Amniotic stem cell (primary cell): ENCODE measurements at places on chromosomes 2 and 18.

- no peak for DNase-seq
These were observed 142.2 kb downstream of the PLCL1 start for GRCh38 chr2:197946562-197946961.

GRCh38 chr2:66013456-66013855 lies 421.5 kb upstream of the MEIS1 start:
- no peak for DNase-seq

DNA sequence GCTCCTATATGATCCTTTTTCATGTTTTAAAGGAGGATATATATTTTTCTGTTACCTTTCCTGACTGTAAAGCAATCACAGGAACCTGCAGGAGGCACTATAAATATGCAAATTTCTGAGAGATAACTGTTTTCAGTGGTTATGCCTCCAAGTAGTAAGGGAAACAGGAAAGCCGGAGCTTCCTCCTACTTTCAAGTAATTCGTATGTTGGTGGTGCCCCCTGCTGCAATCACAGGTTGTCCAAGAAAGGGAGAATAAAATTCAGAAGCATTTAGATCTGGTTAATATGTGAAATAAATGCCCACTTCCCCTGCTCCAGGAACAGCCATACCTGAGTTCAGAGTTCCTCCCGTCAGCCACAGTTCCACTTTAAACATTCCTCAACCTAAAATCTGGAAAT lies 12.0 kb upstream of the BCL11A start:
- DNase-seq = no peak

GRCh38 chr2:230794497-230794896 lies 70.2 kb upstream of the ITM2C start:
- no peak for DNase-seq

GRCh38 chr2:221895366-221896121 lies 323.4 kb upstream of the EPHA4 start:
- no peak for DNase-seq

- DNase-seq = no peak
These were observed 30.5 kb upstream of the NEDD4L start for GRCh38 chr18:58013241-58014211.

- no peak for DNase-seq
These were observed 191.7 kb downstream of the GBX2 start for GRCh38 chr2:235976516-235976915.

DNA sequence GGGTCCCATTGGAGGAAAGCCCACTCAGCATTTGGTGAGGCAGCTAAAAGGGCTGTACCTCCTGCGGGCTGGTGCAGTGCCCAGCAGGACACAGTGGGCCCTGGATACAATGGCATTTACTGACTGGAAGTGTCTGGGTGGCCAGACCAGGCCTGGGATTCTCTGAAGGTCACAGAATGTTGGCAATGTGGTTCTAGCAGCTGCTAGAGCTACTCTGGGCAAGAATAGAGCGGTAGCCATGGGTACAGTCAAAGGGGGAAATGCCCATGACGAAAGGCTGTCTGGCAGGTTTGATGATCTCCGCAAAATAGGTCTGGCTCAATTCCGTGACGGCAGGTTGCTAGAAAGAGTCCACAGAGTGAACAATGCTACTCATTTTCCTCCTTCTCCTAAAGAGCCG lies 241.8 kb downstream of the AFF3 start:
- no peak for DNase-seq

GRCh38 chr2:75006041-75006440 lies 47.6 kb downstream of the POLE4 start:
- no peak for DNase-seq

GRCh38 chr18:49050452-49050851 lies 99.7 kb upstream of the SMAD7 start:
- DNase-seq = no peak

DNA sequence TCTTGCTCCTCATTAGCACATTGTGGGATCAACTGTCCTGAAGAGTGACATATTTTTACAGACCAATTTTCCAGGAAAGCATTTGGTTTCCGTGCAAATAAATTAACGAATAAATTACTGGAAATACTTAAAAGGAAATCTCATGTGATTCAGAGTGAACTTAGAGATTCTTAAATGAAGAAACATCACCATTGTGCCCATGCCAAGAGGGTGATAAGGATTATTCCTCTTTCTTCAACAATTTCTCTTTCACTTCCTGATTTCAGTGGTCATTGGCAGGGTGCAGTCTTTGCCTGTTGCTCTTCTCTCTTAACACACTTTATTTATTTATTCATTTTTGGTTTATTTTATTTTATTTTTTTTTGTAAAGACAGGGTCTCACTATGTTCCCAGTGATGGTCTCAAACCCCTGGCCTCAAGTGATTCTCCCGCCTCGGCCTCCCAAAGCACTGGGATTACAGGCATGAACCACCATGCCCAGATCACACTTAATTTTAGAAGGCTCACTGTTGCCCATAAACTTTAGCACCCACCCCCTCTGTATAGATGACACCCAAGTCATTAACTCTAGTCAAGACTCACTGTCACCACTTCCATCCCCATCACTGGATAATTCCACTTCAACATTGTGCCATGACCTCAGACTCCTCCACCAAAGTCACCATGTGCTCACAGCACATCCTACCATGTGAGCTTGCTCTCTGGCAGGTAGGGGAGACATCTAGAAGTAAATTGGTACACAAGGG lies 92.6 kb upstream of the CERS6 start:
- no peak for DNase-seq

DNA sequence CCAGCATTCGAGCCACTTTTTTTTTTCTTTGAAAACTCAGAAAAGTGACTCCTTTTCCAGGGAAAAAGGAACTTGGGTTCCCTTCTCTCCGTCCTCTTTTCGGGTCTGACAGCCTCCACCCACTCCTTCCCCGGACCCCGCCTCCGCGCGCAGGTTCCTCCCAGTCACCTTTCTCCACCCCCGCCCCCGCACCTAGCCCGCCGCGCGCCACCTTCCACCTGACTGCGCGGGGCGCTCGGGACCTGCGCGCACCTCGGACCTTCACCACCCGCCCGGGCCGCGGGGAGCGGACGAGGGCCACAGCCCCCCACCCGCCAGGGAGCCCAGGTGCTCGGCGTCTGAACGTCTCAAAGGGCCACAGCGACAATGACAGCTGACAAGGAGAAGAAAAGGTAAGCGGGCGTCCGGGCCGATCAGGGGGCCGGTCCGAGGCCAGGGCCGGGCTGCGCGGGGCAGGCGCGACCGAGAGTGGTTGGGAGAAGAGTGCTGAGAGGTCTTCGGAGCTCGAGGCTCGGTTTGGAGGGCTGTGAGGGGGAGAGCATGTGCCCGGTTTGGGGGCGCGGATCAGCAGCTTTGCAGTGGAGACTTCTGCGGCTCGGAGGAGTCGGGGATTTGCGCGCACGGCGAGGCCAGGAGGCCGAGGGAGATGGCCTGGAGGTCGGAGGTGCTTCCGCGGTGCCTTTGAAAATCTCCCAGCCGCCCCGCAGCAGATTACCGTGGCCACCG lies 502 bp downstream of the EPAS1 start:
- DNase-seq = no peak

GRCh38 chr2:127043367-127044164 lies 63.4 kb downstream of the BIN1 start:
- no peak for DNase-seq

- peak; percentile 6 for DNase-seq
These were observed 24.7 kb downstream of the COPS7B start for GRCh38 chr2:231810905-231811304.

GRCh38 chr2:30695749-30696148 lies 111.5 kb downstream of the CAPN13 start:
- no peak for DNase-seq

GRCh38 chr2:3981446-3981987 lies 278.1 kb downstream of the DCDC2C start:
- DNase-seq = no peak

DNA sequence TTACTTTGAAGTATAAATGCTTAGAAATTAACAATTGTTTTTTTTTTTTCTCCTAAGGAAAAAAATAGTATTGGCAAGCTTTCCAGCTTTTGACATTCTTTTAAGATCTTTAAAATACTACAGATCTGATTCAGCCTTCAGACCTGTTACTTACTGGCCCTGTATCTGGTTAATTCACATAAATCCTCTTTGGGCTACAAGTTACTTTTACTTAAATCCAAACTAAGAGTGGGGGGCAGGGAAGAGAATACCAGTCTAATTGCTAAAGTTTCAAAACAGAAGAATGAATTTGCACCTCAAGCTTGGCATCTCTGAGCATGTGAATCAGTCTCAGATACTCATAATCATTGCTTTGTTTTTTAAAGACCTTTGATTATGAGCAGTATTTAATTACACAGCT lies 386.3 kb downstream of the PARD3B start:
- DNase-seq = no peak

DNA sequence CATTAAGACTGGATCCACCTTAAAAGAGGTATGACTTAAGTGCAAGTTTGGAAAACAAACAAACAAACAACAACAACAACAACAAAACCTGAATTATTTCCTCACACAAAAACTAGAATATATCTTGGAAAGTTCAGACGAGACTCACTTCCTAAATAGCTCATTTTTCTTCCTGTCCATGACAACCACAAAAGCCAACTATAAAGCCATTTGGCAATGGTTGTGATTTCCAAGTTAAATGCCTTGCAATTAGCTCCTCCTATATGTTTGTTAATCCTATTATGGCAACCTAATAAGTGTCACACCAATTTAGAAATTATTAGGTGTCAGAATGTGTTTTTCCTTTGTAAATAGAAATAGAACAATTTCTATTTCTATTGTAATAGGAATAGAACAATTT lies 91.6 kb upstream of the ARL5A start:
- DNase-seq = no peak

DNA sequence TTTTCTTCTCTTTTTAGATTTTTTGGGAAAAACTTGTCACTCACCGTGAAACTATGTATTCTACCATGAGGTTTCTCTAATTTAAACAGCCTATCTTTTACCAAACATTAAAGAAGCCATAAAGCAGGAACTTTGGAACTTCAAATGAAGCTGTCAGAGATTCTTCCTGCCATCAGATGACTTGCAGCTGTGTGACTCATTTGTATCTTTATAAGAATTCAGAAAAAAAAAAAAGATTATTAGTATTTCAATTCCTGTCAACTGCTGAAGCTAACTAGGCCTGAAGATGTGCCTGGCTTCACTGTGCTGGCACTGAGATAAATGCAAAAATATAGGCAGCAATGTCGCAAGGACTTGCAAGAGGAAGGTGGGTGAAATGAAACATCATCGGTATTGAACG lies 1399.1 kb upstream of the PIK3C3 start:
- DNase-seq = no peak

GRCh38 chr18:75167759-75168618 lies 41.0 kb downstream of the PTGR3 start:
- no peak for DNase-seq

GRCh38 chr2:12856934-12857601 lies 140.3 kb downstream of the TRIB2 start:
- DNase-seq = no peak

- no peak for DNase-seq
These were observed 238.8 kb upstream of the HDAC4 start for GRCh38 chr2:239639421-239640185.

GRCh38 chr2:101823859-101824258 lies 126.4 kb downstream of the MAP4K4 start:
- no peak for DNase-seq

DNA sequence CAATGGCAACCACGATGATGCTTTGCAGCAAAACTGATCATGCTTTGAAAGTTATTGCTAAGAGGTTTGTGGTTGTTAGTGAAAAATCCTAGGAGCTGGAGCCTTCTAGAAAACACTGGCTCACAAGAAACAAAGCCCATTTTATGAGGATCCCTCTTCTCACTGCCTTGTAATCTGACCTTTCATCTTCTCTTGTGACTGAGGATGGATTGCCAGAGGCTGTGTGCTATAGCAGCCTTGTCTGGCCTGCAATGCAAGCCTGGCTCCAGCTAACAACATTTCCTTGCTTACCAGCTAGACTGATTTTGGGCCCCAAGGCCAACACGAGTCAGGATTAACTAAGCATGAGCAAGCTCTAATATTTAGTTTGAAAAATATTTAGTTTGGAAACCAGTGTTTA lies 13.1 kb downstream of the PIEZO2 start:
- DNase-seq = no peak

DNA sequence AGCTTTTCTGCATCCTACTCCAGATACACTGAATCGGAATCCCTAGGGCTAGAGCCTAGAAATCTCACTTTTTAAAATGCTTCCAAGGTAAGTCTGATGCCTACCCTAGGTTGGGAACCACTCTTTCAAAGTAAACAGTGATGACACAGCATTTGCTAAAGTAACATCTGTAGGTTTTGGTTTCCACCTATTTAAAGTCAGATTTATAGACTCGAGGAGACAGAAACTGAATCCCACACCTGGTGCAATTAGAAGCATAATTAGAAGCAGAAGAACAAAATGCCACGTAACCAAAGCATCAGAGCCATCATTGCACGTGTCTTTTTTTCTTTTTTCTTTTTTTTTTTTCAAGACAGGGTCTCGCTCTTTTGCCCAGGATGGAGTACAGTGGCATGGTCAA lies 40.9 kb downstream of the PDK1 start:
- no peak for DNase-seq

- DNase-seq = no peak
These were observed 25.1 kb upstream of the PRLH start for GRCh38 chr2:237541243-237541642.

DNA sequence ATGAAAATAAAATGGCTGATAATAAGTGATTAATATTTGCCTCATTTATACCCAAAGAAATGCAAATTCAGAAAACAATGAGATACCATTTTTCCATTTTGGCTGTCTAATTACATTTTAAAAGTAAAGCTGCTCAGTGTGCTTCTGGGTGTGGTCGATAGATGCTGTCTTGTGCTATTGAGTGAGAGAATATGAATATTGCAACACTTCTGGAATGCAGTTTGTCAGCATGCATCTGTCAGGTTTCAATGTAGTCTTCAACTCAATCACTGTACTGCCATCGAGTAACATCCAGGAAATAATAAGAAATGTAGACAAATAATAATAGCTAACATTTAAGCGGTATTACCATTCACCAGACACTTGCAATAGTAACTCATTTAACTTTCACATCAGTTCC lies 3.9 kb downstream of the IL18R1 start:
- no peak for DNase-seq

DNA sequence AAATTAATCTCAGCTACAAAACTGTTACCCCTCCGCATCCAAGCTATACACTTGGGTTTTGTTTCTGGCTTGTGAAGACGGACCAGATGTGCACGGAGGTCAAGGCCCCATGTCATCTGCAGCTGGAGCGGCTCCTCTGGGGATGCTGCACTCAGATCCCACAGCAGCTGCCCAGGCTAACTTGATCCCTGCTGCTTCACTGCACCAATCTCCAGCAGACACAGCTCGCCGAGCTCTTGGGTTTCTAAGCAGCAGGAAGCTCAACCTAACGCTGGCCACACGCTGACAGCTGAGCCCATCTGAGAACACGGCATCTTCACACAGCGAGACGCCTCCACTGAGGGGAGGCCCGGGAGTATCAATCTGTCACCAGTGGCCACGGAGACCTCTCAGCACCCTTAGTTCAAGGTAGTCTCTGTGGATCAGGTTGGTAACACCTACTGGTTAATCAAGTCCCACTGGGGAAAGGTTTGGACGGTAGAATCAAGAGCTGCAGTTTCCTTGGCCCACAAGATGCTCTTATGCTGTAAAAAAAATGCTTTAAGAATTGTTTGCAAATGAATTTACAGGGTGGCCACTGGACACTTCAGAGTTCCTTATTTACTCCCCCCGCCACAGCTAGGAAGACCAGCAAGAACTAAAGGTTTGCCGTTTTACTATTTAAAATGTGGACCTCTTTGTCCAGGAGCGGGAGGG lies 67.5 kb downstream of the EMILIN2 start:
- no peak for DNase-seq

- DNase-seq = no peak
These were observed 117.1 kb downstream of the RNF144A start for GRCh38 chr2:7034303-7034702.
